T-helper 2 cell (primary cell): ENCODE measurements at places on chromosomes 7 and 10.

- DNase-seq = no peak
Measured at GRCh38 chr10:6191147-6191546, 11.6 kb upstream of the PFKFB3 start.

DNA sequence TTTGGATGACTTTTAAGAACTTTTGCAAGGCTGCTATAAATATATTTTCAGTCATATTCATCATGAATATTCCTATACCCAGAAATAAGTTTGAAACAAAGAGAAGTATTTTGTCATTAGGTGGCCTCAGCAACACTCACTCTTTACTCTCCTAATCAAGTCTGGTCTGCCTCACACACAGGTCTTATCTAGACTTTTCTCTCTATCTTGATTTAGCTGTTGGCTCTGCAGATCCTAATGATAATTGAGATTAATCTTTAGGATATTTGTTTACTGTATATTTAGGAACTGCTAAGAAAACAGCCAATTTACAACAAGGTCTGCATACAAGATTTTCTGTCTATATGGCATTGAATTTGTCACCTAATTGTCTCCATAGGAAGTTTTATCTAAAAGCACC is 297.6 kb downstream of the PTEN start:
- DNase-seq = no peak

GRCh38 chr7:50216626-50217025 is 87.9 kb upstream of the IKZF1 start:
- no peak for DNase-seq

- no peak for DNase-seq
Measured at GRCh38 chr7:26618898-26619297, 245.5 kb downstream of the SKAP2 start.

DNA sequence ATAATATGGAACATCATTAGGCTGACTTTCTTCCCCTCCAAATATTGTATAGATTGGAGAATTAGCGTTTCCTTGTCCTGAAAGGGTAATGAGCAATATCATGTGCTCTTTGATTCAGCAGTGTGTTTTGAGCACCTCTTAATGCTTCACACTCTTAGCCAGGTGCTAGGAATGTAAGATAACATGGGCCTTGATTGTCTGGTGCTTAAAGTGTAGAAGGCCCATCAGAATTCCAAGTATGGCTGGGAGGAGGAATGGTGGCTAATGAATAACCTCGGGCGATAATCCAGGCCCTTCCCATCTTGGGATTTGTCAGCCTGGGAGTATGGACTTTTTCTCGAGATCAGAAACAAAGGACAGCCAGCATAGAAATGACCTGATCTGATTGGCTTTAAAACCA is 8.6 kb downstream of the TSPAN13 start:
- no peak for DNase-seq
